Glomerular endothelial cell (primary cell): ENCODE measurements at places on chromosomes 5 and 9. TPM values are rescaled to one million over a fixed set of nuclear protein-coding genes. Genes with fewer than 3 reads are reported as not detected.
A peak's percentile ranks its signal among the peaks of the same experiment; 100 is the strongest.

DNA sequence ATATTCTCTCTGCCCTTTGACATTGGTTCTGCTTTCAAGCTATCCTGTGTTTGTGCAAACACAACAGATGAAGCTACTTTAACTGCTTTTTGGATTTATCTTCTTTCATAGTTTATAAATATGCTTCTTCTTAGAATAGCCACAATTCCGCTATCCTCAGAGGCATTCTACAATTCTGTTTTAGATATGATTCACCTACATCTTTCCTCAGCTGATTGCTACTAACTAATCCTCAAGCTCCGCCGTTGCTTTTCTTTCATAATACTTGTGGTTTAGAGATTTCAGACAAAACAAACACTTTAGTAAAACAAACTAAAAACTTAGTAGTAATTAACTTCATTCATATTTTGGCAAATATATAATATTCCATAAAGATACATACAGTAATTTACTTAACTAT, 52.5 kb downstream of the ECPAS start:
- DNase-seq = no peak

- no peak for DNase-seq
Observed at GRCh38 chr5:759111-759751, 25.3 kb downstream of the ZDHHC11B start.

DNA sequence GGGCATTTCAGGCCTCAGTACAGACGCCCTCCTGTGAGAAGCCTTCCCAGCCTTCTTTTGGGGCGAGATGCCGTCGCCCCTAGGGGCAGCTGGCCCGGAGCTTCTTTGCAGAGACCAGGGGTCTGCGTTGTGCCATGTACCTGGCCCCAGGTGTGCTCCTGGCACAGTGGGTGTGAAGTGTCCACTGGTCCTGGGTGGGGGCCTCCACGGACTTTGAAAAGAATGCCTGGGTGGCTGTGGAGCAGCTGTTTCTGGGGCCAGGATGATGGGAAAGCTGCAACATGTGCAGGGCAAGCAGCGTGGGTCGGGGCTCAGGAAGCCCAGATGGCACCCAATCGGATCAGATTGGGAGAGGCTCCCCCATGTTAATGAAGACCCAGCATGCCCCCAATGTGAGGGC, 47.8 kb downstream of the WNK2 start:
- DNase-seq = no peak

DNA sequence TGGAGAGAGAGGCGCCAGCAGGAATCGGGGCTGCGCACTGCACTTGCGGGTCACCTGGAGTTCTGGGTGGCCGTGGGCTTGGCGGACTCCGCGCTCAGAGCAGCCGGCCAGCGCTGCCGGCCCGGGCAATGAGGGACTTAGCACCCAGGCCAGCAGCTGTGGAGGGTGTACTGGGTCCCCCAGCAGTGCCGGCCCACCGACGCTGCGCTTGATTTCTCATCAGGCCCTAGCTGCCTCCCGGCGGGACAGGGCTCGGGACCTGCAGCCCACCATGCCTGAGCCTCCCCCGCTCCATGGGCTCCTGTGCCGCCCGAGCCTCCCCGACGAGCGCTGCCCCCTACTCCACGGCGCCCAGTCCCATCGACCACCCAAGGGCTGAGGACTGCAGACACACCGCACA, 325.6 kb downstream of the ACTL7B start:
- no peak for DNase-seq

DNA sequence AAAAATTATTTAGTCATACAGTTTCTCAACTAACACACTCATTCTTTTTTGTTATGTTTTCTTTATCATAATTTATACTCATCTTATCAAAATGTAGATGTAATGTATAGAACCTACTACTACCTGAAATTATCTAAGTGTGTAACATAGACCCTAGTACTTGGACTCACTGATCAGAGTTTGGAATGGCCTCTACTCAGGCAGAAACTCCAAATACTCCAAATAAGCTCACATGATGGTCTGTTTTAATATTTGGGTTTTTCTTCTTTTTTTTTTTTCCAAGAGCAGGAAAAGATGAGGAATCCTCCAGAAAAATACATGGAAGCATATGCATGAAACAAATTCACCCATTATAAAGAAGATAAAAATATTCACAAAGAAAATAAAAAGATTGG, 126.3 kb downstream of the PDE4D start:
- DNase-seq = no peak

GRCh38 chr9:133118179-133118520, 2.9 kb downstream of the RALGDS start:
- no peak for DNase-seq

GRCh38 chr5:140351609-140352334, 5.4 kb upstream of the HBEGF start:
- DNase-seq = peak; percentile 68

DNA sequence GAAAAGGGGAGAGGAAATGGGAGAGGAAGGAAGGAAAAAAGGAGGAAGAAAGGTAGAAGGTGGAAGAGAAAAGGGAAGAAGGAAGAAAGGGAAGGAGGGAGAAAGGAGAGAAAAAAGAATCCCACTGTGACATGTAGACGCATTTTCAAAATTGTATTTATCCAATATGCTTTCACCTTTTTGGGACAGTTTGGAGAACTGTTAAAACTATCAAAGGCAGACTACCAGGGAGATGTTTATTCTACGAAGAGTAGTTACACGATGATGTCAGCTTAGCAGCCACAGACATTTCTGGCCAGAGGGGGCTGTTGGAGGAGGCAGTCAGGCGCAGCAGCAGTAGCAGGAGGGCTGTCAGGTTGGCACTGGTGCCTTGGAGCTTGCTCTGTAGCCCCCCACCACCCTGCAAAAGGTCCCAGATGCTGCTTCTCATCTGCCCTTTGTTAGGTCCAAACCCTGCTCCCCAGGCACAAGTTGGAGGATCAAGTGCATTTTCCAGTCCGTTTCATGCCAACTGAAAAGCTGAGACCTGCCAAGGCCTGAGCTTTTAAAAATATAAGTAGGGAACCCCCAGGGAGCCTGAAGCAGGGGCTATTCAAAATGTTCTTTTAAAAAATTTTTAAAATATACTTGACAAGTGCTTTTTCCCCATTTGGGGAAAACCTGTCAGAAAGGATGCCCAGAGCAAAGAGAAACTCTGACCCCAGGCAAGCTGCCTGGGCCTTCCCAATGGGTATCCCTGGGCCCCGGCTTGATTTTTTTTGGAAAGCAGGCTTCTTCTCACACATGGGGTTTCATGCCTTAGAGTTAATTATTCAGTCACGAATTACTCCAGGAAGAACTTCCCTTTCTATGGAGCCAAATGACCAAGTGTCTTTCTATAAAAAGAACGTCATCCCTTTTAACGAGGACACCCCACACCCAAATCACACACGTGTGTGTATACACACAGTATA, 203.3 kb downstream of the SLIT3 start:
- DNase-seq = no peak

DNA sequence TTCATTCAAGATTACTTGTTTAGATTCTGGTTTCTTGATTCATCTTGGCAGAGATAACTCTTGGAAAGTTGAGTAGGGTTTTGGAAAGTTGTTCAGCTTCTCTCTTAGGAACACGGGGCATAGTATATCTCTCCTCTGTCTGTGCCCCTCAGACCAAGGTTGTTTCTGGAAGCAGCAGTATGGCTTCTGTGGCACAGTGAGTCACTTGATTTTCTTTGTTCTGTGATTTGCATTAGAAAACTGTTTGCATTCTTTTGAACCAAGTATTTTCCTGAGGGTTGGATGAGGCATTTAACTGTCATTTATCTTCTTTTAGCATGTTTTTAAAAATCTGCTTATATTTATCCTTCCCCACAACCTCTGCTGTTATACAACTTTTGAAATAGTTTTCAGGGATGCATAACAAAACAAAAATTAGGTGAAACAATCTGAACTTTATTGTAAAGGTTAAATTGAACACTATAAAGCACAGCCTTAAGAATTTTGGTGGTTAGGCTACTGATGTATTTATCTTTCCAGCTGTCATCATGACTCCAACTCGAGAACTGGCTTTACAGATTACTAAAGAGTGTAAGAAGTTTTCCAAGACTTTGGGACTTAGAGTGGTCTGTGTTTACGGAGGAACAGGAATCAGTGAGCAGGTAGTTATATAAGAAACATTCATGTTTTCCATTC, 26.5 kb downstream of the DDX46 start:
- no peak for DNase-seq

Gene ATP6V1G1
- total RNA-seq = 146 and 156 TPM in 2 replicates

Gene ENHO
- total RNA-seq = not detected in 2 replicates

Gene EIF4E1B
- total RNA-seq = 0.06 TPM in 1 of 2 replicates, not detected in the other

Gene FGFR4
- total RNA-seq = 4.8 and 6.2 TPM in 2 replicates

Gene MUSK
- not detected in 2 replicates for total RNA-seq
